ENCODE measurements at places on chromosomes 1 and 21. TPM values are rescaled to one million over a fixed set of nuclear protein-coding genes. Genes with fewer than 3 reads are reported as not detected.
A peak's percentile ranks its signal among the peaks of the same experiment; 100 is the strongest.

CADM3 gene
- polyA plus RNA-seq, result 14.5 TPM

OR2M2 gene
- polyA plus RNA-seq, result not detected

HSD3B2 gene
- polyA plus RNA-seq, result 0.72 TPM

DNA sequence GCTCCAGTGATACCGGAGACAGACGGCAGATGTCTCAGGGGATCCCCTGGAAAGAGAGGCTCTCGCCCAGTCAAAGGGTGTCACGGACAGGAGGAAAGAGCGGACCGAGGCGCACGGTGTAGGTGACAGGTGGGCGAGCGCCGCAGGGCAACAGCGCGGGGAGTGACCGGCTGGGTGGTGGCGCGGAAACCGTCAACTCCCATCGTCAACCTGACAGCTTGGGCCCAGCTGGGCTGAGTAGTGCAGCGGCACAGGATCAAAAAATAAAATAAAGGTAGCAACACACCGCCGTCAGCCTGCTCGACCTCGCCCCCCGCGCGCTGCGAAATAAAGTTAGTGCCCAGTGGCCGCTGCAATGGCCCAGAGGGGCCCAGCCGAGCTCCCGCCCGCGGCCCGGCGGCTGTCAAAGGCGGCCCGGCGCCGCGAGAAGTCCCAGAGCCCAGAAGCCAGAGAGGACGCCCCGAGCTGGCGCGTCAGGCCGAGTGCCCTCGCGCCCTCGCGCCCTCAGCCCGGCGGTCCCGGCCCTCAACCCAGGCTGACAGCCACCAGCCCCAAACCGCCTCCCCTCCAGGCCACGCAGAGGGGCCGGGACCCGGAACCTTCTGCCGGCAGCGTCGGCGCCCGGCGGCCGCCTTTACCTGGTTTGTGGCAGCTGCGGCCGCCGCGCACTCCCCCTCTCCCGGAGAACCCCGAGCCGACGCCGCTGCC, at the start of gene LYST:
LYST (minus strand) TSS at position 702 of the 708 bp plus-strand sequence. CDS start 36,489 bp downstream, outside the sequence.
- no peak for DNase-seq

DNA sequence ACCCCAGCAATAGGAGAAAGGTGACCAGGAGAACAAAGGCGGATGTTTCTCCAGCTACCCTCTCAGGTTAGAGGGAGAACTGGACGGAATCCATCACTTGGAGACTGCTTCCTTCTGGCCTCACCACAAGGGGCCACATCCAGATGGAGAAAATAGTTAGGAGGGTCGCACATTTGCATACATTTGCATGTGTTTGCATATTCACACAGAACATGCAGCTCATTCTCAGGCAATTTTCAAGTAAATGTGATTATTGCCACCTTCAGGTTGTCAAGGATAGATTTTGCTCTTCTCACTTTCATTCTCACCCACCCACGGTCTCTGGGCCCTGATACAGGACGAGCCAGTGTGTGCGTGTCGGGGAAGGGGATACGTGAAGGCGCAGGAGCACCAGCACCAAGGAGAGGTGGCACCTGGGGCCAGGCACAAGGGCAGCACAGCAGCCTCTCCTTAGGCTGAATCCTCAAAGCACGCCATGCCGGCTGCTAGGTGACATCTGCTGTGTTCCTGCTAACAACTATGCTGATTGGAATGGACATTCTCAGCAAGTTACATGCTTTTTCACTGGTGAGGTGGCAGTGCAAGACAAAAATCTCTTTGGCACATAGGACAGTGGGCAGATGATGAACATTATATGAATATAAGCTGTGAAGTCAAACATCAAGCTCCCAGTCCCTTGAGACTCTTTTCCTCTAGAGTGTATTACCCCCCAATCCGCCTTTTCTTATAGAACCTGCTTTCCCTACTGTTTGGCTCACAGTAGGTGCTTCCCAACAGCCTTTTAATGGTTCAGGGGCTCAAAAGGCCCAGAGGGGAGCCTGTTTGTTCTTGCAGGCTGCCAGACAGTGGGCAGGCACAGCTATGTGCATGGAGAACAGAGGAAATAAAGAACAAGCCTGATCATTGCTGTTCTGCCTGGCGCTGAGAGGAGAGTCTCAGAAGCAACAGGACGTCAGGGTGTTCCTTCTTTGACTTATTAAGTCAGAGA, 14.3 kb downstream of the ACKR1 start:
- DNase-seq, result no peak

DNA sequence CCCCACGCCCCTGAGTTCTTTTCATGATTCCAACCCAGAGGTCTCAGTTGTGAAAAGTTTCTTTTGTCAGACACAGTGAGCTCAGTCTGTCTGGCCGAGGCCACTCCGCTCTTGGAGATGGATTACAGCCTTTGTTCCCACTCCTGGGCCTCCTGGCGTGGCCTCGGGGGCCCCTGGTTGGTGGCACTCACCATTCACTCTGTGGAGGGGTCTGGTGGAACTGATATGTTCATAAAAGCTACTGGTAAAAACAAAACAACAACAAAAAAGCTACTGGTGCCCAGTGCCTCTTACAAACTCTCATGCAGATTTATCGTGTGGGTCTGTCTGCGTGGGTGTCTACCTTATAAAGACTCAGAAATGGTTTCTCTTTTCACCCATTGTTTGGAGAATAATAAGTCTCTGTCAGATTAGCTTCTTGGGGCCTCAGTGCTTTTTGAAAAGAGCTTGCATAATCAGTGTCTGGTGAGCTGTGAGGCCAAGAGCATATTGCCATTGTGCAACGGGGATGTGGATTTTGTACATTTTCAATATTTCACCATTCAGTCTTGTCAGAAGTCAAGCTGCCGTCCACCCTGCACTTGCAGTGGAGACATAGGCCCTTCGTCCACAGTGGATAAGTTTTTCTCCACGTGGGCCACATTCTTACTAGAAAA, 86.7 kb downstream of the GALNT2 start:
- DNase-seq, result peak; percentile 87

DNA sequence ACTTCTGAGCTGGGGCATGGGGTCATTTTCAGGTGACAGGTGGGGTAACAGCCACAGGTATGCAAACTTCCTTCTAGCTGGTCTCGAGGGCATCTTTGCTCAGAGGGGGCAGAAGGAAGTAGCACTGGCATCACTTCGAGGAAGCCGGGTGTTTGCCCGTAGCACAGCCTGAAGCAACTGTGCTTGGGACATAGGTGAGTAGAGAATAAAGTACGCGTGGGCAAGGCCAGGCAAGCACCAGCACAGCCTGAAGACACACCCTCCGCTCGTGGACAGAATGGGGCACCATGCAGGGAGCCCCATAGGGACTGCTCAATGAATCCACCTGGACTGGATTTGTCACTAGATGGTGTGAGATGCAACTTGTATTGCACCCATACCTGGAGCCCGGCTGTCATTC, 167.1 kb downstream of the KCNJ6 start:
- DNase-seq, result no peak

- DNase-seq, result no peak
Measured at GRCh38 chr1:39124282-39124681, 80.2 kb upstream of the MACF1 start.

- no peak for DNase-seq
Measured at GRCh38 chr1:22710701-22711049, at the start of gene EPHB2. Gene EPHB2, plus strand, starts transcription at chr1:22710839. Its CDS starts 144 bp downstream, at chr1:22710983.

GRCh38 chr21:31142600-31142999, 104.3 kb upstream of the KRTAP19-8 start:
- no peak for DNase-seq

DNA sequence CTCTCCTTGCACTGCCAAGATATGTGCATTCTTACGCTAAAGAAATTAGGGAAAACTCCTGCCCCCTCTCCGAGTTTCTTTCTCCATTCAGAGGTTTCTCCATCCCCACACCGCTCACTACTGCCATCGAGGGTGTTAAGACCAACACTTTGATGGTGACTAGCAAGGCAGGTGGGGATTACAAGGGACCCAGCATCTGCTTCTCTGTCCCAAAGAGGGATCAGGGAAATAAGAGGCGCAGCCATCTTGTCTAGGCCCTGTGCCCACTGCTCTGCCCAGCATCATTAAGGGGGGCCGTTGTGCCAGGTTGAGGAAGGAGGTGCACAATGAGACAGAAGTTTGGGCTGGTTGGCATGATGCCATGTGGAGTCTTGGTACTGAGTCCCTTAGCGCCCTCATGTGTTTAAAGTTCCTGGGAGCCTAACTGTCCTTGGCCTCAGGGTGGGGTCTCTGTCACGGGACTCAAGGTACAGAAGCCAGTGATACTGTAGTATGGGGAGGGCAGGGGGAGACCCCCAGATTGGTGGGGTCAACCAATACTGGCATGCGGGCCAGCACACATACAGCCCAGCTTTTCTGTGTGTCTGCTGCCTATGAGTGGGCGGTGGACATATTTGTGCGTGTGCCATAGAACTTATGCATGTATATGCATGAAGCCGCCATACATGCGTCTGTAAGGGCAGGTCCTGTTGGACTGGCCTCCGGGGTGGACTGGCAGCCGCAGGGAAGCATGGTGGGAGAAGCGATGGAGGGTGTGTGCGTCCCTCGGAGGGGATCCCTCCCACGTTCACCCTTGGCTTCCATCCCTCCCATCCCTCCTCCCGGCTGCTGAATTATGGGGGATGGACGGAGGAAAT, 5.5 kb downstream of the EFNA3 start:
- DNase-seq, result no peak

DNA sequence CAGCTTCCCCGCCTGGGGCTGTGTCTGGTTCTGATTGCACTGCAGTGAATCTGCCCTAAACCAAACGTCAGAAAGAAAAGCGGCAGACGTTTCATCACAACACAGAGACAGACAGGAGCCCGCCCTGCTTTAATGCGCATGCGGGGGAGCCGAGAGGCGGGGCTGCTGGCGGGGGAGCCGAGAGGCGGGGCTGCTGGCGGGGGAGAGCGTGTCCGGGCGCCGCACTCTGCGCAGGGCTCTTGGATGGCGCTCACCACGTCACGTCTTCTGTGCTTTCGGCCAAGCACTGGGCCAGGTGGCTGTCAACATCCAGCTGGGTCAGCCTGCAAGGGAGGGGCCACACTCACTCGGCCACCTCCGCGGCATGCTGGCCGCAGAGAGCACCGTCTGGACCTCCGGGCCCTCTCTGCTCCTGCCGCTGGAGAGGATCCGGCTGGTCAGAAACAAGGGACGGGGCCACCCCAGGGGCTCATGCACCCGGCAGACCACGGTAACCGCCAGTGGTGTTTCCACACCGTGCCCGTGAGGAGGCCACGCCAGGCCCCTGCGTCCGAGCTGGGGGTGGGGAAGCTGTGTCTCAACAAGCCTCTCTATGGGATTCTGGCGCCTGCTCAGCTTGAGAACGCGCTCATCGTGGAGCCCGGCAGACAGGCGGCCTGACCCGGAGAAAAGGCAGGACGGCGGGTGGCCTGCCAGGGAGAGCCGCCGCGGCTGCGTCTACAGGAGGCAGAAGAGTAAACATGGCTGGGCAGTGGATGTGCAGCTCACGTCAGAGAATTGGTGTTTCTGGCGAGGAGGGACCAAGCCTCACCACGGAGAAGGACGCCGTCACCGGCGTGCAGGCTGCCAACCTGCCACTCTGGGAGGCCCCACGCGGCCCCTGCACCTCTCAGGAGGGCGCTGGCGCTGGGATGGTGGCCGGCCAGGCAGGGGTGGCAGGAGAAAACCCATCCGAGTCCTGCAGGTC, 4.8 kb downstream of the FAAP20 start:
- peak; percentile 87 for DNase-seq

DNA sequence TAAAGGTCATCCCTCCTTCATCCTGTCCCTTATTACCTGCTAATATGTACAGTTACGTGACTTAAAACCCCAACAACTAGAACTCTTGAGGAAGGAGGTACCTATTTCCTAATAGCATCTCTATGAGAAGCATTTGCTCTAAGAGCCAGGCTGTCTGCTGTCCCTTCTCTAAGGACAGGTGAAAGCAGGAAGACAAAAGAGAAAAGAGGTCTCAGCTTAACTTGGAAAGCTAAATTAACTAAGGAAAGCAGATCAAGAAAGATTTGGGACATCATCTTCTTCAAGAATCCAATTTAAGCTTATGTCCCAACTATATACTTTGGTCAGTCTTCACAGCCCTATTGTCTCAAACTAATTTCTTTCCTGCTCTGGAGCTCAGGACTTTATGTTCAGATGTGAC, 2.9 kb downstream of the EGLN1 start:
- DNase-seq, result no peak

DNA sequence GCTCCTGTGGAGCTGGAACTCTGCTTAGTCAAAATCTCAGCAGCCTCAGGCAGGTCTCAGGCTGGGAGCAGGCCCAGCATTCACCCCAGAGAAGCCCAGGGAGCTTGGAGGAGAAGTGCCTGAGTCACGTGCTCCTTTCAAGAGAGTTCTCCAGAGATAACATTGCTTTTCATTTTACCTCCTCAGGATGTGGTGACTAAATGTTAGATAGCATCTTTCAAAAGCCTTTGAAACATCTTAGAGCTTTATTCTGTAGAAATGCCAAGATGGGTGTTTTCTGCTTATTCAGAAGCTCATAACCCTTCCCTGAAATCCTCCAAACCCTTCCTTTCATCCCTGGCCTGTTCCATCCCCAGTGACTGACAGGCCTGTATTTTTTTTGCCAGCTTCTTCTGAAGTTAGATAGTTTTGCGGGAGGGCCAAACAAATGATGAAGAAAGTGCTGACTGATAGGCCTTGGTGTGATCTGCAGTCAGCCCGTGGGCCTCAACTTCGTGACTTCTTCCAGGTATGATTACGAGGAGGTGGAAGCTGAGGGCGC, 58.0 kb downstream of the PGM1 start:
- no peak for DNase-seq

DNA sequence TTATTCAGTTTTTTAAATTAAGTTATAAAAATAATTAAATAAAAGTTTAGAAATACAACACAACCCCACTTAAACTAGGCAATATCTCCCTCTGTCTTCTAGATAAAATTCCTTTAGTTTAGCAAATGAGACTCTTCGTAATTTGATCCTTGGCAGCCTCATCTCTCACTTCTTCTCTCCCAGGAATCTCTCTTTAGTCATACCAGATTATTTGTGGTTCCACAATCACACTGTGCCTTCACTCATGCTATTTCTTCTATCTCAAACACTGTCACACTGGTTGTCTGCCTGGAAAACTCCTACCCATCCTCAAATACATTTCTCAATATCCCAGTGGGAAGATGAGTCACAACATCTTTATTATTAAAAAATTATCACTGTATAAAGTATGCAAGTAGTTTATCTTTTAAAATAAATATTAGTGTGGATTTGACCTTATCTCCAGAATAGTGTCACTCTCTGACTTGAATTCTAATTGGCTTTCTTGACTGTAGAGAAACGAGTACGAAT, 195.5 kb downstream of the KCNH1 start:
- no peak for DNase-seq

GRCh38 chr1:167145965-167146364, 52.1 kb downstream of the STYXL2 start:
- no peak for DNase-seq

DNA sequence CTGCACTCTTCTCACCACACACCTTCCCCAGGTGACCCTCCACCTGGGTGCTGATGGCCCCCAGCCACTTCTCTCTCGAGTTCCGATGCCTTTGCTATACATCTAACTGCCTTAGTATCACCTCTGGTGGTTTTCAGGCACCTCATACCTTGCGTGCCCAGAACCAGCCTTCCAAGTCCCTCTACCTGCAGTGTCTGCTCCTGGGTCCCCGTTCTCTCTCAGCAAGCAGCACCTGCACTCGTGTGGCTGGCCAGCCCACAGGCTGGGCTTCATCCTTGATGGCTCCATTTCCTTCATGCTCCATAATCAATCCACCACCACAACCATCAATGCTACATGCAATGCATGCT, 49.2 kb upstream of the EDN2 start:
- no peak for DNase-seq
